HS-5 (cell line): ENCODE measurements at places on chromosomes 6 and 20.

DNA sequence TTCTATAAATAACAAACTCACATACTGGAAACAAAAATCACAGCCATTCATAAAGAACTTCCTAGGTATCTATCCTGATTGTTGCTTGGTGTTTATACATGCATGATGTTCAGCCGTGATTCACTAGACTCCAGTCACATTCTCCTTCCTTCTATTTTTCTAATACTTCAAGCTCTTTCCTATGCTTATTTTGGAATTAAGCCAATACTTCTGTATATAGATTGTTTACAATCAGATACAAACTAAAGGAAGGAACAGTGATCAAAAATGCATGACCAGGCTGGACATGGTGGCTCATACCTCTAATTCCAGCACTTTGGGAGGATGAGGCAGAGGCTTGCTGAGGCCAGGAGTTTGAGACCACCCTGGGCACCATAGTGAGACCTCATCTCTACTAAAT is 377.5 kb upstream of the IRAK1BP1 start:
- no peak for DNase-seq

- DNase-seq, result no peak
Measured at GRCh38 chr6:137968455-137968804, 101.4 kb downstream of the TNFAIP3 start.

DNA sequence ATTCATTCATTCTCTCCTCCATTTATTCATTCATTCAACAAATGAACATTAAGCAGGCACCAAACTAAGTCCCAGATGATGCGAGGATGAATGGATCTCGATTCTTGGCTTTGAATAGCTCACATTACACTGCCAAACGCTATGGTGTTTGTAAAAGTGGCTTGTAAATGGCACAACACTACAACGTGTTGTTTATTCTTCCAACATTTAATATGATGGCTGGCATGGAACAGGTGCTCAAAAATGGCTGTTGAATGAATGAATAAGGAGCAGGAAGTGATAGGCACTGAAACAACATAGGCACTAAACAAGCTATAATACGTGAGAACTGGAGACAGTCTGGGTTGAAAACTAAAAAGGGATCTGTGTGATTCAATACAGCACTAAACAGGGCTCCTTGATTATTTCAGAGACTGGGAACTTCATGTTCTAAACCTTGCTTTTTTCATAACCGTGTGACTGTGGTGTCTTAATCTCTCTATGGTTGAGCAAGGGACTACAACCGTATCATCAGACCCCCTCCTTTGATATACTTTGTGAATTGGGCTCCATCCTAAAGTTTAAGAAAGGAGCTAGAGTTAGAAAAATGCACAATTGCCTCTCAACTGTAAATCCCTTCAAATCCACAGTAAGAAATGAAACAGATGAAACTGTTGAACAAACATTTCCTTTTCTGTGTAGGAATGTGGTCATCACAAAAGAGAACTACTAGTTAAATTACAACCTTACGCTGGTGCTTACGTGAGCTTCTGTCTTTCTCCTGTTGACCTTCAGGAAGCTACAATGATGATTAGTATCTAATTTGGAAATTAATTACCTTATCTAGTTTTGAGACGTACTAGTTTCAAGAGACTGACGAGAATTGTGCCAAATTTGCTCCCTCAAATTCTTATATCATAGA is 16.9 kb upstream of the SLC16A10 start:
- no peak for DNase-seq

- DNase-seq, result no peak
Measured at GRCh38 chr6:127319686-127320085, 23.7 kb downstream of the ECHDC1 start.

- DNase-seq, result peak; percentile 48
Measured at GRCh38 chr6:130697995-130698535, 129.1 kb upstream of the SMLR1 start.

DNA sequence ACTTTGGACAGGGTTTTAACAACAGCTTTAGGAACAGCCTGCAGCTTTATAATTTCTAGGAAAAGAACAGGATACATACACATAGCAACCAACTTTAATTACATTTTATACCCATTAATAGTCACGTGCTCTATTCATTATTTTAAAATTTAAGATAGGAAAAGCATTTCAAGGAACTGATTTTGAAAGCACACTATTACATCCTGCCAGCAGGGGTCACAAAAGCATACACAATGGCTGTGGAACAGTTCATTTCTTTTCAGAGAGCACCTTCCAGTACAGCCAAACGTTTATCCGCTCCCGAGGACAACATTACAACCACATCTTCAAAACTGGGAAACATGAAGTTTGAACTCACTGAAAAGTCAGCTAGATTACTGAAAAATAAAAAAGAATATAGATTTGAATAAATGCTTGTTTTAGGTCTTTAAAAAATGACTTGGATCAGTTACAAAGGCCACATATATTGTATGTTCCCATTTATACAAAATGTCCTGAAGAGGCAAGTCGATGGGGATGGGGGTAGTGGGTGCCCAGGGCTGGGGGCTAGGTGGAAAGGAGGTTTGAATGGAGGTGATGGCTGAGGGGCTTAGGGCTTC is 104.6 kb upstream of the EXOC2 start:
- DNase-seq, result peak; percentile 28

- no peak for DNase-seq
Measured at GRCh38 chr6:117906507-117906957, 532 bp upstream of the SLC35F1 start.

DNA sequence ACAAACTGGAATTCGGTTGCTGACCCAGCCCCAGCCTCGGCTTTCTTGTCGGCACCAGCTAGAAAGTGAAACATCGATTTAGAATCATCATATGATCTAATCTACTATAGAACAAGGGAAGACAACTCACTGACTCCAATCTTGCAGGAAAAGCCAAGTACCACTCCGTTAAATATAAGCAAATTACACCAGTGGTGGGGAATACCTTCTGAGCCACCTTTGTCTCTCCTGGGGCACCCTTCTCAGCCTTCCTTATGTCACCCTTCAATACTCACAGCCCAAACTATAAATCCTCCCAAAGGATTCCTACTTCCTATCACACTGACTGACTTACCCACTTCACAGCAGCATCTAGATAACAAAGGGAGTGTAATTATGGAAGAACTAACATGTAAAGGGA is 7.5 kb downstream of the RPS10 start:
- no peak for DNase-seq

- no peak for DNase-seq
Measured at GRCh38 chr6:33957892-33958525, 154.2 kb upstream of the MLN start.

GRCh38 chr6:37551867-37552266 is 52.2 kb upstream of the CCDC167 start:
- DNase-seq, result no peak

DNA sequence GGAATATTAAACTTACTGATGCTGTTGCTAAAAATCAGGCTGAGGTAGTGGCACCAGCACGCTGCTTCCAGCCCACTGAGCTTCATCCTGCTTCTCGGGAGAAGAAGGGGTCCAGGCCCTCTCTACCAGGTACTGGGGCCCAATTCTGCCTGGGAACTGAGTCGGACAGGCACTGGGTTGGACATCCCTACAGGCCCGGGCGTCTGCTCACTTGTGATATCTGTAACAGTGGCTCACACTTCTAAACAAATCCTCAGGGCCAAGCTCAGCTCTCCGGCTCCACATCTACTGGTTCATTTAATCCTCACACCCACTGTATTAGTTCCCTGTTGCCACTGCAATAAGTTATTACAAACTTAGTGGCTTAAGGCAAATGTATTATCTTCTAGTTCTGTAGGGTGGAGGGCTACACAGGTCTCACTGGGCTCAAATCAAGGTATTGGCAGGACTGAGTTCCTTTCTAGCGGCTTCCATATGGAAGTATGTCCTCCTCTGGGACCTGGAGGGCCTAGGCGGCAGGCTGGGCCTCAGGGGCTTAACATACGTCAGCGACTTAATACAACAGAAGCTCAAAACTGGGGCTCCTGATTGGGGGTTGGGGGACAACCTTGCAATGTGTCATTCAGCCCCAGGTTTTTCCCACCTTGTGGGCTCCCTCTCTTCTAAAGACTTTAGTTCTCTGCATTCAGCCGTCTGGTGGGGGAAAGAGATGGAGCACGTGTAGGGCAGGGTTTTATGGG is 1.6 kb upstream of the KCNK15 start:
- DNase-seq, result no peak

GRCh38 chr20:25309395-25310267 is 61.7 kb downstream of the PYGB start:
- DNase-seq, result peak; percentile 85

GRCh38 chr6:151254451-151255081 is 14.8 kb downstream of the AKAP12 start:
- DNase-seq, result peak; percentile 25
